ENCODE measurements at places on chromosomes 5 and 9.

DNA sequence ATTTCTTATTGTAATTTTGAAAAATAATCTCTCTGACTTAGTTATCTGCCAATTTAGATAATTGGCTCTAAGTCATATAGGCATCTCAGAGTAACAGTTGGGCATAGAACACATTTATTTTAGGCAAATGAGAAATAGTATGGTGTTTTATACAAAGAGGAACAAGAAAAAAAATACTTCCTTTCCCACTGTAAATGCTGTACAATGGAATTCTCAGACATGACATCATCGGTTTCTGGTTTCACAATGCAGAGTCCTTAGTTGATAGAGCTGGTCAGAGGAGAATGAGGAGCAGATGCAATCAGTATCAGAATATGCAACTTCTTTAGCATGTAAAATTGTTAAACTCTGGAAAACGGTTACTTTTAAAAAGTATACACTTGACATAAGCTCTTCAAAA lies 49.4 kb downstream of the PLK2 start:
- no peaks in the 10 kb centered on the region for H3K4me1 ChIP-seq
- H3K27ac ChIP-seq, result no peak overlapping the region
- H3K27me3 ChIP-seq, result no peaks in the 10 kb centered on the region
- no peak for DNase-seq
- no peak overlapping the region for H3K4me3 ChIP-seq
- no peaks in the 10 kb centered on the region for H3K36me3 ChIP-seq

GRCh38 chr9:89654025-89654662 lies 49.3 kb downstream of the GADD45G start:
- DNase-seq, result no peak
- H3K27me3 ChIP-seq, result no peaks in the 10 kb centered on the region
- no peak overlapping the region for H3K27ac ChIP-seq

- DNase-seq, result no peak
- H3K4me1 ChIP-seq, result peaks cover 22% of the 10 kb centered on the region
- no peak overlapping the region for H3K27ac ChIP-seq
- no peak overlapping the region for H3K4me3 ChIP-seq
- no peaks in the 10 kb centered on the region for H3K27me3 ChIP-seq
Measured at GRCh38 chr5:140567136-140567818, 2.6 kb downstream of the SLC35A4 start.

DNA sequence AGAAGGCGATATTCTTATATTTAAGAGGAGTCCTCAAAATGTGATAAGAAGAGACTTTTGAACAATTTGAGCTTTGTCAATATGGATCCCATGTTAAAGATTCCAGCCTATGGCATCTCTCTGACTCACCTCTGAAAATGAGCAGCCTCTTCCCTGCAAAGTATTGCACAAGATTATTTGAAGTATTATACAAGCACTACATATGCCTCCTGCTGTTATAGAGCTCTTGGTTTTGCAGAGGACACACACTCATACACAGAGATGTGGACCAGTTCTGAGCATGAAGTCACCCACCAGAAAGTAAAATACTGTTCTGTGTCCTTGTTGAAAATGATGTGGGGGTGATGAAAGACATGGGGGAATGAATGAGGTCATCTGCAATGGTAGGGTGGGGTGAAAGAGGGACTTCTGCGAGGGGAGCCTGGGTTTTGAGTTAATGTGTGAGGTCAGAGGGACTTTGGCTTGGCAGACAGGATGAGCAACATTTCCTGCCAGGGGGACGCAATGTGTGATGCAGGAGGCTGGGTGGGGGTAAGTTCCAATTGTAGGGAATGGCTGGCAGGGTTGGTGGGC lies 25.8 kb downstream of the FBXL7 start:
- H3K27ac ChIP-seq, result no peak overlapping the region
- no peaks in the 10 kb centered on the region for H3K4me1 ChIP-seq
- H3K4me3 ChIP-seq, result no peak overlapping the region
- DNase-seq, result no peak
- peaks cover 2% of the 10 kb centered on the region for H3K27me3 ChIP-seq
- H3K36me3 ChIP-seq, result no peaks in the 10 kb centered on the region

DNA sequence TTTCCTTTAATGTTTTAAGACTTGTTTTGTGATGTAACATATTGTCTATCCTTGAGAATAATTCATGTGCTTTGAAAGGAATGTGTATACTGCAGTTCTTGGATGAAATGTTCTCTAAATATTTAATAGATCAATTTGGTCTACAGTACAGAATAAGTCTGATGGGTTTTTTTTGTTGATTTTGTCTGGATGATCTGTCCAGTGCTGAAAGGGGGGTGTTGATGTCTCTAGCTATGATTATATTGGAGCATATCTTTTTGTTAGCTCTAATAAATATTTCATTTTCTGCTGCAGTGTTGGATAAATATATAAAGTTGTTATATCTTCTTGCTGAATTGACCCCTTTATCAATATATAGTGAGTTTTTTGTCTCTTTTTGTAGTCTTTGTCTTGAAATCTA lies 269.9 kb upstream of the TUSC1 start:
- no peak overlapping the region for H3K4me3 ChIP-seq
- no peak overlapping the region for H3K27ac ChIP-seq
- H3K4me1 ChIP-seq, result no peaks in the 10 kb centered on the region
- no peaks in the 10 kb centered on the region for H3K27me3 ChIP-seq
- DNase-seq, result no peak

DNA sequence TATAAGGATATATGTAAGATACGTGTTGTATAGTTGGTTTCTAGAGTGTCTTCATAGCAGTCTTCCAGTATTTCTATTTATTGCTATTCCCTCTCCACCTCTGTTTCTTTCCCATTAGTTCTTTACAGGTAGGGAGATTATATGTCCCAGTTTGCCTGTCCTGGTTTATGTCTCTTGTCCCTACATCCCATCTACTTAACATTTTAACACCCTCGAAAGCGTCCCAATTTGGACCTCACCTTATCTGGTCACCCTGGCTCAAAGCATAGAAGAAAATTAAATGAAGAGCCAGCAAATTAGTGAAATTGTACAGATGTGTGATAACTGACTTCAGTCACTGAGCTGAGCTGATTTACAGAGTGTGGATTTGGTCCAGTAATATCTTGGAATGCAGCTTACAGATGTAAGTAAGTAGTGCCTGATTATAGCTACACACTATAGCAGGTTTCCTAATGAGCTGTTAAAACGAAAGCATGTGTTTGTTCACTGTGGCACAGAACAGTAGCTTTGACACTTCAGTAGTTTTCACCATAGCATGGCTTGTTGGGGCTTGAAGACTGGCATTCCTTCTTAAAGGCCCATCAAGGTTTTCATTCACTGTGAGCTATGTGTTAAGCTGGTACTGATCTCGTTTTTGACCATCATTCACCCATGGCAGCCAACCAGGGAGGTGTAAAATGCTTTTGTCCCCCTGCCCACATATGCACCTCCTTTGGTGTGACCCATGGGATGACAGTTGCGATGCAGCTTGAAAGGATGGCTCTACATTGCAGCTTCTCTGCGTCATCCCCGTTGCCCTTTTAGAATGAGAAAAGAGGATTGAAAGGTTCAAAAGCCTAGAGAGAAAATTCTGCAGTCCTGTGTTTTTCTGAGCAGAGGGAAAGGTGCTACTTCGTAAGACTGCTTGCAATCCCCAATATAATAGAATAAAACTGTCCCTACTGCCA lies 192.1 kb upstream of the DMRT1 start:
- no peak for DNase-seq
- no peak overlapping the region for H3K4me3 ChIP-seq
- H3K4me1 ChIP-seq, result no peaks in the 10 kb centered on the region
- H3K27me3 ChIP-seq, result no peaks in the 10 kb centered on the region
- H3K36me3 ChIP-seq, result no peaks in the 10 kb centered on the region
- H3K27ac ChIP-seq, result no peak overlapping the region

DNA sequence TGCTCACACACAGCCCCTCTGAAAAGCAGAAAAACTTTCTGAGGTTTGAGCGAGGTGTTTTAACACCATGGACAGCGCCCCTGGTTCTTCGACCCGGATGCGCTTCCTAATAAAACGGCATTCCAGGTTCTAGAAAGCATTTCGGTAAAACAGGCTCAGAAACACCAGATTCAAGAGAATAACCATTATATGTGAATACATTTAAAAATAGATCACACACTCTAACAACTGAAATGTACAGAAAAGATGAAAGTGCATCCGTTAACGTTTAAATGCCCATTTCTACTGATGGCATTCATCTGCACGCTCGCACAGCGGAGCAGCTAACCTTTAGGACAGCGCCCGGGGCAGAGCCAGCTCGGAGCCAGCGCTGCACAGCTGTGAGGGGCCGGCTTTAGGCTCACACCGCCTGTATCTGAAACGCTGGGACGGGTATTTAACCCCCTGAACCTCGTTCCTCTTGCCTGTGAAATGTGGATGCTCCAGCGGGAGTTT lies 26.3 kb upstream of the TENT4A start:
- H3K4me3 ChIP-seq, result no peak overlapping the region
- no peaks in the 10 kb centered on the region for H3K4me1 ChIP-seq
- no peak for DNase-seq
- peaks cover 18% of the 10 kb centered on the region for H3K27me3 ChIP-seq
- H3K36me3 ChIP-seq, result no peaks in the 10 kb centered on the region

- H3K36me3 ChIP-seq, result no peaks in the 10 kb centered on the region
- peaks cover 4% of the 10 kb centered on the region for H3K27me3 ChIP-seq
- DNase-seq, result no peak
- H3K27ac ChIP-seq, result no peak overlapping the region
- no peak overlapping the region for H3K4me3 ChIP-seq
- H3K4me1 ChIP-seq, result no peaks in the 10 kb centered on the region
Measured at GRCh38 chr5:33612386-33612785, 171.6 kb downstream of the TARS1 start.

DNA sequence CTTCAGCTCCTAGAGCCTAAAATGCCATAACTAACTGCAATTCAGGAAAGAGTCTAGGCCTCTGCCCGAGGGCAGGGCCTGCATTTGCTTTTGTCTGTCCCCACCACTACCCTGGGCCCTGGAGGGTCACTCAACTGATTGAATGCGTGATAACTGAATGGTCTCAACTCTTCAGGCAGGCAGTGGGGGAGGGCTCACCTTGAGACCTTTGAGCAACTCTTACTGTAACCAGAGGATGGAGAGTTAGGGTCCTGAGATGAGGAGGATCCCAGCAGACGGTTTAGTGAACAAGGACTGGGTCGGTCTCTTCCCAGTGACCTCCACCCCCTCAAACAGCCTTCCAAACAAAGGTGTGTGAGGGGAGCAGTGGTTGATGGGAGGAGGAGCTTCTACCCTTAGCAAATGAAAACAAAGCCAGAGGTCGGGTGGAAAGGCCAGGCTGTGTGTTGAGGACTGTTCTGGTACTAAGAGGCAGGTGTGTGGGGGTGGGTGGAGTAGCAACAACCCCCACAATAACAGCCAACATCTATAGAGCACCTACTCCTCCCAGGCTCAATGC lies 59.4 kb downstream of the CXXC5 start:
- H3K27ac ChIP-seq, result peak overlapping the region; percentile 37
- peaks cover 26% of the 10 kb centered on the region for H3K4me1 ChIP-seq
- H3K27me3 ChIP-seq, result no peaks in the 10 kb centered on the region

DNA sequence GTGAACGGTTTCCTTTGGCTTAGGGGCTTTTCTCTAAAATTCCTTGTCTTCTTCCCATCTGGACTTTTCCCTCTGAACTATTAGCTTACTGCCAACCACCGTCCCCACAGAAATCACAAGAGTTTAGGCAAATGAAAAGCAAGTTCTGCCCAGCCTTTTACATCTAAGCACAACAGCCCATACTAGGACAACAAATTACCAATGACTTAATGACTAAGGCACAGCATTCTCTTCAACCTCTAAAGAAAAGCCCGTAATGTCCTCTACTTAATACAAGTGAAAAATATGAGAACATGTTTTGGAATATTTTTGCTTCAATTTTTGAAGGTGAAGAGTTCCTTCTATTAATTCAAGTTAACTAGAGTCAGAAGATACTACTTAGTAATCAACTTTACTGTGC lies 1.2 kb downstream of the ZBTB5 start:
- H3K4me3 ChIP-seq, result peak overlapping the region; percentile 81
- H3K27ac ChIP-seq, result peak overlapping the region; percentile 98
- no peaks in the 10 kb centered on the region for H3K36me3 ChIP-seq
- no peaks in the 10 kb centered on the region for H3K27me3 ChIP-seq
- DNase-seq, result no peak

DNA sequence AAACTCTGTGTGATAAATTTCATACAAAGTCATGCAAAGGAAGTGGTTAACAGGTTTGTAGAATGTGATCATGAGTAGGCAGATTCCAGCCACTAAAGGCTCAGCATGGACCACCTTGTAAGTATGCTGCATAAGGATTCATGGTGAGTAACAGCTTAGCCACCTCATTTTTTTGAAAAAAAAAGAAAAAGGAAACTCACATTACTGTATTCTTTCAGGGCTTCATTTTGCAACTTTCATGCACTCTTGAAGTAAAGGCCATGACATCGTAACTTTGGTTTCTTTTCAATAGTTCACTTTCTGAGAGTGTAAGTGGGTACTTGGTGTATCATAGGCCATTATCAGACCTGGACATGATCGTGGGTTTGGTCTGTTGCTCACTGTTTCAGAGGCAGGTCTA lies 175.1 kb downstream of the PCSK1 start:
- peaks cover 8% of the 10 kb centered on the region for H3K4me1 ChIP-seq
- peak overlapping the region; percentile 10 for H3K27ac ChIP-seq
- H3K27me3 ChIP-seq, result no peaks in the 10 kb centered on the region
- H3K4me3 ChIP-seq, result no peak overlapping the region
- no peak for DNase-seq
- H3K36me3 ChIP-seq, result no peaks in the 10 kb centered on the region

DNA sequence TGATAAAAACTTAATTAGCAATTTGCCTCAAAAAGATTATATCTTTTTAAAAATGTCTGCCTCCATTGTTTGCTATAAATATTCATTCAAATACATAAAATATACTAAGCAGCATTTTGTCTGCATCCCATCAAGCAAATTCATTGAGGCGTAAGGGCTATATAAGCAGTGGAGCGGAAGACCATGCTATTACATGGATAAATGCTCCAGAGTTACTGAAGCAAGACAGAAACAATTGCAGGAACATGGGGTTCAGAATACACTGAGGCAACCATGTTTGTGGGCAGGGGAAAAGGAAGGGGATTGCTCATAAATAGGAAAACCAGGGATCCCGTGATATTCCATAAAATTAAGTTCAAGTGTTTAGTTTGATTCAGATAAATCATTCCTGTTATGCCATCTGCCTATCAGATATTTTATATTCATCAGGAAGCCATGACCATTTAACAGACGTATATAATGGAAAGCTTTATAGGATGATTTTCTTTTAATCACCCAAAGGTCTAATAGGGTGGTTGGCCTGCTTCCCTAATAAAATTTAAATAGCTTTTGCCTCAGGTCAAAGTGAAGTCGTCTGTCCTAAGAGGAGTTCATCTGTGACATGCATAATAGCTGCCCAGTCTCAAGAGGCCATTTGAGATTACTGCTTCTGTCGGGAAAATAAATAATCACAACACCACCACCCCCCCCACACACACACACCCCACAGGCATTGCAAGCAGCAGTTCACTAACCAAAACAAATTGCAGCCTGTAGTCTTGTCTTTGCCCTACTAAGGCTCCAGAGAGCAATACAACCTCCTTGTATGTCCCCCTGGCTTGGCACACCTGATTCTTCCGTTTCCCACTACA lies 105.2 kb downstream of the RASEF start:
- H3K36me3 ChIP-seq, result no peaks in the 10 kb centered on the region
- no peak overlapping the region for H3K4me3 ChIP-seq
- no peak overlapping the region for H3K27ac ChIP-seq
- H3K27me3 ChIP-seq, result no peaks in the 10 kb centered on the region
- no peaks in the 10 kb centered on the region for H3K4me1 ChIP-seq
- DNase-seq, result no peak

- H3K27me3 ChIP-seq, result no peaks in the 10 kb centered on the region
- no peak overlapping the region for H3K27ac ChIP-seq
- H3K4me3 ChIP-seq, result no peak overlapping the region
- H3K4me1 ChIP-seq, result no peaks in the 10 kb centered on the region
- DNase-seq, result no peak
Measured at GRCh38 chr9:120306088-120306487, 273.9 kb downstream of the CDK5RAP2 start.

- DNase-seq, result peak; percentile 47
- H3K27me3 ChIP-seq, result no peaks in the 10 kb centered on the region
- no peaks in the 10 kb centered on the region for H3K36me3 ChIP-seq
- H3K27ac ChIP-seq, result no peak overlapping the region
- no peak overlapping the region for H3K4me3 ChIP-seq
Measured at GRCh38 chr5:149073213-149073612, 10.4 kb upstream of the SH3TC2 start.

Measured in Panc1 (cell line).